ENCODE measurements at places on chromosomes 3 and 15.

GRCh38 chr3:65785065-65785645, 253.6 kb downstream of the MAGI1 start:
- peak; percentile 12 for DNase-seq

DNA sequence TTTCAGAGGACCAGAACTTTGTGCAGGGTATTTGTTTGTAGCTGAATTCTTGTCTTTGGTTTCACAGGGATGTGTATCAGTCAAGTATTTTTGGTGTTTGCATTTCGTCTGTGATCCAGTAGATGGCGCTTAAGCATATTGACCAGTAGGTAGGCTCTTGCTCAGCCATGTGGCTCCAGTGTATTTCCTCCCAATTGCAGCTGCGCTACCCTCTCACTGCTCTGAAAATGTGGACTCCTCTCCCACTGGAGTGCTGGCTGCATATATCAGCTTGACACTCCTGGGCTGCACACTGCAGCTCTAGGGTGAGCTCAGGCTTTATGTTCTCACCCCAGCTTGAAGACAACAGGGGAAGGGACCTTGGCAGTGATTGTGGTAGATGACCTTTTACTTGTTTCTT, 1264.3 kb upstream of the ALCAM start:
- DNase-seq: peak; percentile 44

DNA sequence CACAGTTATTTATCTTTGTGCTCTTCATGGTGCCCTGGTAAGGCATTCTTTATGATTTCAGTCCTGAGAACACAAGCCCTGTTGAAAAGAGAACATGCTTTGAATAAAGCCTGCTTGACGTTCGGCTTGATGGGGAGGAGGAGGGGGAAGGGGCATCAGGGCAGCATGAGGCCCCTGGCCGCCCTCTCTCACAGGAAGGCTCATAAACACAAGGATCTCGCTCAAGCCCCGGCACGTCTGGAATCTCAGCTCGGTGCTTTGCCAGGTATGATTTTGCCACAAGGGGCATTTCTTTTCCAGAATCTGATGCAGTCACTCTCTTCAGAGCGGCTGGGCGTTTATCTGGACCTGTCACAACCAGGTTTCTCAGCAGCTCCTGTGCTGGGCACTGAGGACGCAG, 129.4 kb downstream of the DNAJB8 start:
- no peak for DNase-seq

GRCh38 chr15:54659646-54660045, 537.1 kb downstream of the RSL24D1 start:
- DNase-seq: no peak

GRCh38 chr15:81311752-81312464, 12.0 kb downstream of the STARD5 start:
- DNase-seq: no peak

- no peak for DNase-seq
These were observed 18.8 kb upstream of the SATB1 start for GRCh38 chr3:18443665-18444594.

- no peak for DNase-seq
These were observed 16.1 kb upstream of the ONECUT1 start for GRCh38 chr15:52806284-52806655.

- no peak for DNase-seq
These were observed 391.5 kb downstream of the ERC2 start for GRCh38 chr3:56076746-56077145.

DNA sequence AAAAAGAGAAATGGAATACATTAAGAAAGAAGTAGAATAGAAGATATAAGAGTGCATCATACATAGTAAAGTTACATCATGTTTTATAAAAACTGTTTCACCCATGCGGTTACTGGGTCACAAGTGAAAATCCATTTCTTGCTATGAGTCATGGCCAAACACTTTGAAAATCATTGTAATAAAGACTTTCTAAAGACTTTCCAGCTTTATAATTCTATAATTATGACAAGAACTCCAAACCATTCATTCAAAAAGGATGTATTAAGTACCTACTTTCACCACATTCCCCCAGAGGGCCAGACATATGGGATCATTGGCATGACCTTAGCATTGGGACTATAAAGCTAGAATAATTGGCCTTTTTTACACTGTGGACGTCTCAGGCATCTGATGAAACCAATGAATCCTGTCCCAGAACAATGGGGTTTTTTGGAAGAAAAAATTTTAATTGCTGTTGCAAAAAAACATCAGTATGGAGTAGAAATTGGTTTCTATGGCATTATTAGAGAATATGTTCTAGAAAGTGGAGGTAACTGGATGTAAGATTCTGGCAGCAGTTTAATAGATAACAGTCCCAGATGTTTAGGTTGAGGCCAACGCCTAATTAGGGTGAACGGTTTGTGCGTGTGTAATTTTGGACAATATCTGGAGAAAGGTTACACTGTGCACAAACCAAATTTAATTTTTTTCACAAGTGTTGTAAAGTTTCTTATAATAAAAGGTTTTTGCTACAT, 3.3 kb upstream of the SKIC8 start:
- DNase-seq: no peak

GRCh38 chr3:162337630-162338029, 841.0 kb downstream of the OTOL1 start:
- no peak for DNase-seq

GRCh38 chr3:50627407-50628051, 10.6 kb downstream of the MAPKAPK3 start:
- no peak for DNase-seq

GRCh38 chr3:65993134-65993900, 45.4 kb downstream of the MAGI1 start:
- DNase-seq: no peak

DNA sequence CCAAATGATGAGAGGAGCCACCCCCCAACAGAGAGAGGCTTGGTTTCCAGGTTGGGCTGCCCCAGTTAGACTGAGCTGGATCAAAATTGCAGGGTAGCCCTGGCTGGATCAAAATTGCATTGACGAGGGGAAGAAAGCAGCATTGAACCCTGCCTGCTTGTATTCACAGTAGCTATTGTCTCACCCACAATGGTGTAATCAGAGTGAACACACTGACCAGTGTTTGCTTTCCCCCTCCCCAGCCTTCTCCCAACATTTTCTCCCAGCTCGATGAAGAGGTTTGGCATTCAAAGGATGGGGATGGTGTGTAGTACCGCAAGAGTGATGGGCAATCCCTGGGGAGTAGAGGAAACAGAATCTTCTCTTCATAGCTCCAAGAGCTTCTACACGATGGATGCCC, 223.8 kb downstream of the ADAMTS9 start:
- no peak for DNase-seq

DNA sequence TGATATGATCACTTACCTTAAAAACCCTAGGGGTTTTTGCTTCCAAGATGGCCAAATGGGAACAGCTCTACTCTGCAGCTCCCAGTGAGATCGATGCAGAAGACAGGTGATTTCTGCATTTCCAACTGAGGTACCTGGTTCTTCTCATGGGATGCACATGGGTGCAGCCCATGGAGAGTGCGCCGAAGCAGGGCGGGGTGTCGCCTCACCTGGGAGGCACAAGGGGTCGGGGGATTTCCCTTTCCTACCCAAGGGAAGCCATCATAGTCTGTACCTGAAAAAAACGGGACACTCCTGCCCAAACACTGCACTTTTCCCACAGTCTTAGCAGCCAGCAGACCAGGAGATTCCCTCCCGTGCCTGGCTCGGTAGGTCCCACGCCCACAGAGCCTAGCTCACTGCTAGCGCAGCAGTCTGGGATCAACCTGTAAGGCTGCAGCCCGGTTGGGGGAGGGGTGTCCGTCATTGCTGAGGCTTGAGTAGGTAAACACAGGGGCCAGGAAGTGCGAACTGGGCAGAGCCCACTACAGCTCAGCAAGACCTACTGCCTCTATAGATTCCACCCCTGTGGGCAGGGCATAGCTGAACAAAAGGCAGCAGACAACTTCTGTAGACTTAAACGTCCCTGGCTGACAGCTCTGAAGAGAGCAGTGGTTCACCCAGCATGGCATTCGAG, 78.6 kb downstream of the CTNNB1 start:
- DNase-seq: no peak

DNA sequence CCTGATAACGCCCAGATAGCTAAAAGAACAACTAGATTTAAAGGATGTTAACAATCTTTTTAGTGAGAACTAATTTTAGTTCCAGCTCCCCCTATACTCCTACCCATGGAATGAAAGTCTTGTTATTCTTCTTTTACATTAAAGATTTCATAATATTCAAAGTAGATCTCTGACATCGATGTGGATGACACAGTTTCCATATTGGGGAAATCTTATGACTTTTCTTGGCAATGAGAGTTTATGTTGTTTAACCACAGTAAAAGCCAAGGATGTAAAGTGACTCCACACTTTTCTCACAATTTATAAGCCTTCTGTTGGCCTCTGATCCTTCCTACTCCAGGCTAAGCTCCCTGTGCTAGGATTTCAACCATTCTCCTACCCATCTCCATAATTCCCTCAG, 332.6 kb upstream of the KCNMB2 start:
- DNase-seq: no peak

DNA sequence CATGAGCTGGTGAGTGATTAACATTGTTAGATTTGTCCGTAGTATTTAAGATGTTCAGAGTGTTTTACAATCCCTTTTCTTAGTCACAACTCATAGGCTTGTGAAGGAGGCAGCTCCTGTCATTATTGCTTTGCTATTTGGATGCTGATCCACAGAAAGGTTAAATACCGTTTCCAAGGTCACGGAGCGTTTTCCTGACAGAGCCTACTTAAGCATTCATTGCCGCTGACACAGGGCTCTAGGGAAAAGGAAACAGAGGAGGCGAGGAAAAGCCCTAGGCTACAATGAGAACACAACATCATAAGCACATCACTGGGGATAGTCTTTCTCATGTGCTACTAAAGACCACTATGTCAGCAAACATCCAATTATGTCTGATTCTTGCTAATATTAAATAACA, 38.5 kb upstream of the CPB1 start:
- peak; percentile 20 for DNase-seq

- DNase-seq: peak; percentile 32
These were observed 1.8 kb upstream of the RPP25 start for GRCh38 chr15:74958320-74958907.

DNA sequence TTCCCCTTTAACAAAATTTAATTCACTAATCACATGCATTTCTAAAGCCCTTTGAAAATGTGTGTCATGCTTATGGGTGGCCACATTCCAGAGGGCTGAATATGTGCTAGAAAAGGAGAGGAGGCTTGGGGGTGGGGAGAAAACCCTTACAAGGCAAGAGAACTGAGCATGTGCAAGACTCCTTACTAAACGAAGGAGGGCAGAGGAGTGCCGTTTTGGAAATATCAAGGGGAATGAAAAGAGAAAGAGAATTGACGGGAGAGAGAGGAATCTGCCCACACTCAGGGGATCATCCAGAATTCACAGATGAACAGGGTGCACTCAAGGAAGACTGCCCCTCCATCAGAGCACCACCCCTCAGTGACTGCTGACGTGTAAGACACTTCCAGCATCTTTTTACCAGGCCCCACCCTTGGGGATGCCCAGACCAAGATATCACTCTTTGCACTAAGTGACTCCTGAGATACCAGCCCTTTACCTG, 37.9 kb upstream of the TSC22D2 start:
- DNase-seq: peak; percentile 43

GRCh38 chr3:59367150-59367549, 317.3 kb upstream of the CFAP20DC start:
- no peak for DNase-seq

GRCh38 chr3:71497971-71498444, 85.5 kb downstream of the FOXP1 start:
- no peak for DNase-seq

- DNase-seq: no peak
These were observed 236.8 kb upstream of the GBE1 start for GRCh38 chr3:81998139-81998755.

DNA sequence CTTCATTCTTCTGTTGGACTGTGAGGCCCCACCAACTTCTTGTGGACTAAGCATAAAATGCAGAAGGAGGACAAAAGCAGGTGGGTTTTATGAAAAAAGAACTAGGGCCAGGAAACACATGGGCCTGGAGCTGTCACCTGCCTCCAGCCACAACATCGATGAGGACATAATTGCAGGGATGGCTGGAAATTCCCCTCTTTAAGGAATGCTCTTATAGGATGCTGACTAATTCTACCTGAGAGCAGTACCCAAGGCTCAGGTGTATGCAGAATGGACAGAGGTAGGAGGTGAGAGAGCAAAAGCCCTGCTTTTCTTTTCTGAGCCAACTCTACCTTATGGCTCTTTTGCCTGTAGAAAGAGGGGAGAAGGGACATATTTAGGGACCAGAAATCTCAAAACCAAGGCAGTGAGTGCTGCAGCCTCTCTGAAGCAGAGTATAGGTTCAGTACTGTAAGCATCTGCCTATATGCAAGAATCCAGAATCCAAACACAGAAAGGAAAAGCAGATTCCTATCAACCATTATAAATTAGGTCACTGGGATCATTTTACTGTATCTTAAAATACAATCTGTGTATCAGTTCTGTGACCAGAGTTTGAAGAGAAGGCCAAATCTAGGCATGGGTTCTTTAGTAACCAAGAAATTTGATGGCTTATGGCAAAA, 205.3 kb upstream of the WNT5A start:
- no peak for DNase-seq

- DNase-seq: no peak
These were observed 772.8 kb upstream of the LMCD1 start for GRCh38 chr3:7728566-7729519.

GRCh38 chr3:86800116-86800515, 190.8 kb downstream of the VGLL3 start:
- DNase-seq: no peak

- DNase-seq: no peak
These were observed 91.8 kb upstream of the ALDH1A3 start for GRCh38 chr15:100787567-100788417.

- no peak for DNase-seq
These were observed 13.1 kb downstream of the ZBTB47 start for GRCh38 chr3:42666577-42666998.

DNA sequence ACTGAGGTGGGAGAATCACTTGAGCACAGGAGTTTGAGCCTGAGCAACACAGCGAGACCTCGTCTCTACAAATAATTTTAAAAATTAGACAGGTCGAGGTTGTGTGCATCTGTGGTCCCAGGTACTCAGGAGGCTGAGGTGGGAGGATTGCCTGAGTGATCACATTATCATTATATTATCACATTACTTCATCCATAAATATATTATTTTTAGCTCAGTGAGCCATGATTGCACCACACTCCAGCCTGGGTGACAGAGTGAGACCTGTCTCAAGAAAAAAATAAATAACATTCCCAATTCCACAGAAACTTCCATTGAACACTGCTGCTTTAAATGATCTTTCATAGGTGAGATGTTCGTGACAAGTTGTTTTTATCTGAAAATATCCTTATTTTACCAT, 21.8 kb downstream of the GABPB1 start:
- DNase-seq: no peak

- no peak for DNase-seq
These were observed 1351.5 kb downstream of the ZPLD1 start for GRCh38 chr3:103786296-103786695.
